ENCODE measurements at places on chromosomes 2 and 18.

DNA sequence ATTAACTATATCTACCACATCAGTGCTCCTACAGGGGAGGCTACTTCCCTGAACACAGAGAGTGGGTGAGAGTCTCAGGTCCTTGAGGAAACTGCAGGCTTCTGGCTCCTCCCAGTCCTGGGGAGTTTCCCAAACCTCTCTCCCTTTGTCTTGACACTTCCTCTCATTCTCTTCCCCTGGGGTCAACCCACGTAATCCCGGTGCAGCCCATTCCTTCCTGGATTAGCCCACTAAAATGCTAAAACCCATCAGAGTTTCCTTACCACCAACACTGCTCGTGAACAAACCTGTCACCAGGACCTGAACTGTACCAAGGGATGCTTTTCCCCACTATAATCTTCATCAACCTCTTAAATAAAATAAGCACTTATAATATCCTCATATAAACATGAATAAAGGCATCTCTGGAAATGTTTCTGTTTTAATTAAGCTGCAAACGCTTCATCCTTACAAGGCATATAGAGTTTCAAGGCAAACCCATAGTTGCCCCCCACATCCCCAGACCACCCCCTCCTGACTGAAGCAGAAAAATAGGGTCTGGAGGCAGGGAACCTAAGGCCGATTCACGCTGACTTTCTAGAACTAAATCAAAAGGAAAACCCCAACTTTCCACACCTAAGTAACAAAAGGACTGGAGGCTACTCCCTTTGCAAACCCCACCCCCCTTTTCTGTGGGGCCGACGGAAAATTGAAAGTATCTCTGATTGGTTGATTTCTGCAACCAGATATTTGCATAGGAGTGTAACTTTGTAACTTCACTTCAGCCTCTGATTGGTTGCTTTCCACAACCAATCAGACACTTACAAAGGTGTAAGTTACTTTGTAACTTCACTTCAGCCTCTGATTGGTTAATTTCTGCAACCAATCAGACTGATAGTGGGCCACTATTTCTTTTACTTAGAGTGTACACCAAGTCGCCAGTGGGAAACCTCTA lies 19.0 kb downstream of the TMSB10 start:
- no peak for DNase-seq

DNA sequence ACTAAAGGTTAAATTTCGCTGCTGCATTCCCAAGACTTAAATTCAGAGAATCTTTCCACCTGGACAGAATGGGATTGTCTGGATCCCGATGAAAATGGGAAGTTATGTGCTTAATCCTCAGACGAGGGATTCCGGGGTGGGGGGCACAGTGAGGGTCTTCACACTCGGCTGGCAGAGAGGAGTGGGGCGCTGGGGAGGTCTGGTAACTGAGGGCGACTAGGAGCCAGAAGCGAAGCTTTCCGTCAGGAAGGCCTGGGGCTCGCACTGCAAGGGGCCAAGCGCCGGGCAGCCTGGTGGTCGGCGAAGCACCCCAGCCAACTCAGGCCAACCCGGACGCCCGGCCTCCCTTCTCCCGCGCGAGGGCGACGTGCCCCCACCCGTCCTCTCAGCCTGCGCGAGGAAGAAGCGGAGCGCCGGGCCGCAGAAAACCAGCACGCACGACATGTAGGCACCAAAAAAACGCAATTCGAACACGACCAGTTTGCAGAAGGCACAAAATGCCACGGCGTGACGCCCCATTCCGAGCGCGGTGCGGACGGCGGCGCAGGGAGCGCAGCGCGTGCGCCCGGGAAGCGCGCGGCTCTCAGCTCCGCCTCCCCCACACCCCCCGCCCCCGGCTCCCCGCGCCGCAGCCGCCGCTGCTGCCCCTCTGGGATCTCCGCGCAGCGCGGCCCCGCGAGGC lies 188.1 kb downstream of the ZEB2 start:
- DNase-seq = no peak

GRCh38 chr2:199772035-199772976 lies 78.7 kb downstream of the FTCDNL1 start:
- DNase-seq = no peak

GRCh38 chr2:181305301-181306123 lies 151.7 kb upstream of the ITGA4 start:
- DNase-seq = no peak

DNA sequence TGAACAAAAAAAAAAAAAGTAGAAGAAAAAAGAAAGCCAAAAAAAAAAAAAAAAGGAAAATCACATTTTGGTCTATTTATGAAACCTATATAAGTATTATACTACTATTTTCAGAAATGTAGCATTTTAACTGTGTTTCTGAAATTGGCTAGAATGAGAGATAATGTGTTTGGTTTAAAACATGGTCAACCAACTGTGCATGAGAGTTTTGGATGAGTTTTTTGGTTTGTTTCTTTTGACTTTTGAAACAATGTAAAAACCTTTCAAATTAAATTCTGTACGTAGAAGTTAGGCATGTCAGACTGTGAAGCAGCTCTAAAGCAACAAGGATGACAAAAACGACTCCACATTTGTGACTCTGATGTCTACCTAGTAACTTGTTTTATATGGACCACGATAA lies 34.6 kb downstream of the SPC25 start:
- DNase-seq = no peak

DNA sequence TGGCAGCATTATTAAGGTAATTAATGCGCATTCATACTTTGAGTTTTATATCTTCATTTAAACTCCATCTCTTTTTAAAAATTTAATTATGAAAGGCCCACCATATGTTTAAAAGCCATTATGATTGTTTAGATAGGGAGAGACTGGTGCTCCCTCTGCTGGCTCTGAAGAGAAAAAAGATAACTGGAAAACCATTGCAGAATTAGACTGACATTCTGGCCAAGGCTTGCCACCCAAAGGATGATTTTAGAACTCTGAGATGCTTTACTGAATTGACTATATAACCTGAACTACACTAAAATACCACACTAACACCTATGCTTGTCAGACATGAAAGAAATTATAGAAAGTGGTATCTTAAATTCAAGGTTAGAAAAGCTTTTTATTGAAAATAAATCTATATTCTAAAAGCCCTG lies 127.6 kb upstream of the SPOPL start:
- peak; percentile 46 for DNase-seq

- no peak for DNase-seq
These were observed 84.1 kb downstream of the GLI2 start for GRCh38 chr2:120819720-120820210.

Measured in NCI-H2171 (cell line).